ENCODE measurements at places on chromosomes 12 and 14.

DNA sequence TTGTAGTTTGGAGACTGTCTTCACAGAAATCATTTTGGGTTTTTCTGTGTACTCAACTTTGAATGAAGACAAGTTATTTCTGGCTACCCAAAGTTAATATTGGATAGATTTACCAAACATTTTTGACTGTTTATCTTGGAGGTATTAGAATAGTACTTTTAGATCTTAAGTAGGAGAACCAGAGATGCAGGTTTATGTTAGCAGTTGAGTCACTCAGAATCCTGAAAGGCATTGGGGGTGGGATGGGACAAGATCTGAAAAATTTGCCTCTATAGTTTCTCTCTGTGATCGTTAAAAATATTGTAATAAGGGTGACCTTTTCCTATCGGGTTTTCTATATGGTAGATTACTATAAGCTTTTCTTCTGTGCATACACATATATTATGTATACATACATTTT is 112.3 kb downstream of the TTC6 start:
- no peak for DNase-seq

- no peak for DNase-seq
Measured at GRCh38 chr12:27859648-27860047, 79.6 kb upstream of the MANSC4 start.

- no peak for DNase-seq
Measured at GRCh38 chr12:45327823-45328383, 112.0 kb downstream of the ANO6 start.

GRCh38 chr14:43877351-43877960 is 629.6 kb downstream of the FSCB start:
- no peak for DNase-seq

- DNase-seq: peak; percentile 50
Measured at GRCh38 chr14:99221445-99221844, 50.6 kb downstream of the BCL11B start.

DNA sequence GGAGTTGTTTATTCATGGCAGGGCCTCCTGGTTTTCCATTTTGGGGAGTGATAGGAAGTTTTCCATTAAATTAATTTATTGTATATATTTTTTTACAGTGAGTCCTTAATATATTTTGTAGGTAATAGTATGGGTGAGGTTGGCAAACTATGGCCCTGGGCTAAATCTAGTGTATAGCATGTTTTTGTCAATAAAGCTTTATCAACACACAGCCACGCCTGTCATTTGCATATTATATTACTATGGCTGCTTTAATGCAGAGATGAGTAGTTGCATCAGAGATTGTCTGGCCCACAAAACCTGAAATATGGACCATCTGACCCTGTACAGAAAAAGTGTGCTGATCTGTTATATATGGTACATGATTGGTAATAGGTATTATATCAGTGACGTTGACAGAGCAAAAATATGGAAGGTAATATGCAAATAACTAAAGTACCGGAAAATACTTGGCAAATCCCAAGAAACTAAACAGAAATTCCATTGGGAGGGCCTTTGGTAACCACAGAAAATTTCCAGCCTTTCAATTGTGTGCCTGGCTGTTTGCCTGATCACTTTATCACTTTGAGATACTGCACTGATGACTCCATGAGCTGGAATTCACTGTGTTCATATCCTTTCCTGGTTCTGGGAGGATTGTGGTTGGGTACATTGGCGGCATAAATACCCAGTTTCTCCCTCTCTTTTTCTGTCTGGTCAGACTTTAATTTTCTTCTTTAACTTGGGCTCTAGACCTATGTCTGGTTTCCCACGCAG is 61.7 kb upstream of the RFLNA start:
- DNase-seq: no peak

DNA sequence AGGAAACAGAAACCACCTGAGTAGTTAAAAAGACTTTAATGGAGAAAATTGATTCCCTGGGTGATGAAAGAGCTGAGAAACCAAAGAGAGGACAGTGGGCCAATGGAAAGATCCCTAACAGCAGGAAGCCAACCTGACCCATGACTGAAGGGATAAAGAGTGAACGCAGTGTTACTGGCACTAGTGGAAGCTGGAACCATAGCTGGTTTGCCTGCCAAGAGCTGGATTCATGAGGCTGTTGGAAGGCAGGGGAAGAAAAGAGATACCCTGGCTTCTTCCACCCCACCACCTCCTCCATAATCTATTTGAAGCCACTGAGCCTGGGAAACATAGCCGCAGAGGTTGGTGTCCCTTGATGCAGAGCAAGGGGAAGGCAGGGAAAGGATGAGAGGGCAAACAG is 125.5 kb upstream of the PRKD1 start:
- DNase-seq: no peak

DNA sequence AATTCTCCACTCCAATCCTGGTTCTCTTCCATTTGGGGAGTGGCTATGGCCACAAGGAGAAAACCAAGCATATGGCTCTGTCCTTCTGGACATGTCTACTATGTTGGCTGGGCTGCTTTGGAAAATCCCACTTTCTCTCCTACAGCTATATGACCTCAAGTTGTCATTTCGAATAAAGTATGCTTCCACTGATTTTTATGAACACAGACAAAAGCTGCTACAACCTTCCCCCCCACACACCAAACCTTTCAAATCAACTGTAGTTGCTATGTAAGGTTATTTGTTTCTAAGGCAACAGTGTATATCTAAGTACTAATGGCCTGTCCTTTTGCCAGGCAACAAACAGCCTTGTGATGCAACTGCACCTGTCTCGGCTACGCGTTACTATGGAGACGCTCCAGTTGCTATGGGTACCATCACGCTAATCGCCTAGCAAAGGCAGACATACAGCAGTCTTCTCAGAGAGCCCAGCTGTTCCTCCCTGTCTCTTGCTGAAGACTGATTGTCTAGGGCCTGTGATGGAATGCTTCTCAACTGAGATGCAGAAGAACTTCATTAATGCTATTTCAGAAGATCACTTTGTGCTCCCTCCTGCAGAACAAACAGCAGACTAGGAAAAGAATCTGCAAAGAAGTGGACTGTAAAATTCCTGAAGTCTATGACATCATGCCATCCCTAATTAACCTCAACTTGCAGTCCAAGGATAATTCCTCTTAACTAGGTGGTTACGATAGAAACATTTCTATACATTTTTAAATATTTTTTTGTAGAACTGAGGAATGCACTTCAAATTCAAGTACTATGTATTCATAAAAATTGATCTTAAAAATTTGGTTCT is 67.6 kb downstream of the FOXN3 start:
- no peak for DNase-seq

GRCh38 chr12:79206871-79207270 is 342.3 kb downstream of the SYT1 start:
- no peak for DNase-seq

DNA sequence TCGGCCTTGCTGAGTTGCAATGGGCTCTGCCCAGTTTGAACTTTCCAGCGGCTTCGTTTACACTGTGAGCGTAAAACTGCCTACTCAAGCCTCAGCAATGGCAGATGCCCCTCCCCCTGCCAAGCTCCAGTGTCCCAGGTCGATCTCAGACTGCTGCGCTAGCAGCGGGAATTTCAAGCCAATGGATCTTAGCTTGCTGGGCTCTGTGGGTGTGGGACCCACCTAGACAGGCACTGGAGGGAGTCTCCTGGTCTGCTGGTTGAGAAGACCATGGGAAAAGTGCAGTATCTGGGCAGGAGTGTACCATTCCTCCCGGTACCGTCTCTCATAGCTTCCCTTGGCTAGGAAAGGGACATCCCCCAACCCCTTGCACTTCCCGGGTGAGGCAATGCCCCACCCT is 88.2 kb downstream of the KLHL28 start:
- no peak for DNase-seq

GRCh38 chr12:94458877-94459727 is 565 bp downstream of the CEP83 start:
- DNase-seq: no peak

GRCh38 chr14:105059035-105059924 is 6.0 kb downstream of the GPR132 start:
- peak; percentile 77 for DNase-seq

- DNase-seq: no peak
Measured at GRCh38 chr12:116148844-116149243, 128.6 kb downstream of the MED13L start.

GRCh38 chr12:9243999-9244649 is 35.9 kb upstream of the PZP start:
- no peak for DNase-seq

- DNase-seq: no peak
Measured at GRCh38 chr12:45774508-45775162, 45.1 kb downstream of the ARID2 start.

DNA sequence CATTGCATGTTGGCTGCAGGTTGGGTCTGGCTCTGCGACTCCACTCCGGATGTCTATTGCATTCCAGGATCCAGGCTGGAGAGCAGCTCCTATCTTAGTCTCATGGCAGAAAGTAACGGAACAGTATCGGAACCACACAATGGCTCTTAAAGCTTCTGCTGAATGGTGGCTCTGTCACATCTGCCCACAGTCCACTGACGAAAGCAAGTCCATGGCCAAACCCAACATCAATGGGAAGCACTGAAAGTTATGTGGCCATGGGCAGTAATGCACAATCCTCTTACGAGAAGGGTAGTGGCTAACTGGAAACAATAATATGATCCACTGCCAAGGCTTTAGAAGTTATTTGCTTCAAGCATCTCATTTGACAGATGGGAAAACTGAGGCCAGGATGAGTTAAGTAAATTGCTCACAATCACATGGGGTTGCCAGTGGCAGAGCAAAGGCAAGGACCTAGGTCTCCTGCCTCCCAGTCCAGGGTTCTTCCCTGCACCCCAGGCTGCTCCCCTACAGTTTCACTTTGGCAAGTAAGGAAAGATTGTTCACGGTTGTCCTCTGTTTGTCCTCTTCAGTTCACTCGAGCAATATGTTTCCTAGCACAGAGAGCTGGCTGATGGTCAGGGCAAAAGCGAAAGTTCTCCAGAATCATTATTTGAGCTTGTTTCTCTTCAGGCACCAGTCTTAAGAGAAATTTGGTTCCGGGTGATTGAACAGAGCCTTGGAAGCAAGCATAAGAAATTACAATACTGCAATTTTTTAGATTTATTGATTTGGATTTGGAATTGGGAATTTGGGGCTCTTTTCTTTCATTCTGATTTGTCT is 54.2 kb downstream of the CKAP4 start:
- no peak for DNase-seq

DNA sequence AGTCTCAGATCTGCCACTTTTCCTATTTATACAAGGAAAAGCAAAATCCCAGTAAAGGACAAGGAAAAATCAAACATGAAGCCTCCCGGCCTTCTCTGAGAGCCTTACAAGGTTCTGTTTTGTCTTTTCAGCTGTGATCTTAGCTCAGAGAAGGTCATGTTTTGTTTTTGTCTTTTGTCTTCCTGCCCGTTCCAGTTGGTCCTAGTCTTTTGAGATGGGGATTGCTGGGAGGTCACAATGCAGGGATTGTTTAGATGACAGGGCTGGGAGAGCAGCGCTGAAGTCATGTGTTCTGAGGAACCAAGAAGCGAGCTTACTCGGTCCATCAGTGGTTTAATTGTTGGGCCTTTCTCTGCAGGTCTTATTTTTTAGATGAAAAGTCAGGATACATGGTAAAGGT is 6.0 kb downstream of the PLEKHH1 start:
- DNase-seq: no peak

GRCh38 chr12:94697631-94698030 is 47.3 kb upstream of the TMCC3 start:
- no peak for DNase-seq

- DNase-seq: no peak
Measured at GRCh38 chr12:82414926-82415325, 56.6 kb downstream of the METTL25 start.

DNA sequence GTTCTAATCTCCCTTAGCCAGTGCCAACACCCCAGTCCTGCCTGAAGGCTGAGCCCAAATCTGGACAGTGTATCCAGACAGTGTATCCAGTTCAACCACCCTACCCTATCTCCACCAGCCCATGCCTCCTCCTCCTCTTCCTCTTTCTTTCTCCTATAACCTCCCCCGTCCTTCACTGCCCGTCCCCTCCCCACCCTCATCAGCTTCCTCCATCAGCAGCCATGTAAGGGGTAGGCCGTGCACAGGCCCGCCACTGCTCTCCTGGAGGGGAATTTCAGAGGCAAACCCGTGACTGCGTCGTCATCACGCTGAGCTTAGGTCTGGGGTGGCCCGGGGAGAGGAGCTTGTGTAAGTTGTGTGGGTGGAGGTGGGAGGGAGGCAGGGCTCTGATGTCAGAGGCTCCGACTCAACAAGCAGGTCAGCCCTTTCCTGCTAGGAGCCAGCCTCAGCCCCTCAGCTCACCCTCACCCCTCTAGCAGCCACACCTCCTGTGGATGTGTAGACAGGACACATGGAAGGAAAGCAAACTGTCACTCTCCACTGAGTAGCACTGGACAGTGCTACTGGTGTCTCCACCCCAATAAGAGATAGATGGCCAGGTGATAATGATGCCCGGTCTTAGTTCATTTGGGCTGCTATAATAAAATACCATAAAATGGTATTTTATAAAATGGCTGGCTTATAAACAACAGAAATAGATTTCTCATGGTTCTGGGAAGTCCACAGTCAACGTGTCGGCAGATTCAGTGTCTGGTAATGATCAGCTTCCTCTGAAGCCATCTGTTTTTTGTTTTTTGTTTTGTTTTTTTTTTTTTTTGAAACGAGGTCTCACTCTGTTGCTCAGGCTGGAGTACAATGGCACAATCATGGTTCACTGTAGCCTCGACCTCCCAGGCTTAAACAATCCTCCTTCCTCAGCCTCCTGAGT is 50.5 kb downstream of the IRF2BPL start:
- DNase-seq: peak; percentile 71

- no peak for DNase-seq
Measured at GRCh38 chr12:31594681-31595080, 3.7 kb upstream of the DENND5B start.

GRCh38 chr14:54394596-54394995 is 2.2 kb upstream of the CDKN3 start:
- DNase-seq: no peak

DNA sequence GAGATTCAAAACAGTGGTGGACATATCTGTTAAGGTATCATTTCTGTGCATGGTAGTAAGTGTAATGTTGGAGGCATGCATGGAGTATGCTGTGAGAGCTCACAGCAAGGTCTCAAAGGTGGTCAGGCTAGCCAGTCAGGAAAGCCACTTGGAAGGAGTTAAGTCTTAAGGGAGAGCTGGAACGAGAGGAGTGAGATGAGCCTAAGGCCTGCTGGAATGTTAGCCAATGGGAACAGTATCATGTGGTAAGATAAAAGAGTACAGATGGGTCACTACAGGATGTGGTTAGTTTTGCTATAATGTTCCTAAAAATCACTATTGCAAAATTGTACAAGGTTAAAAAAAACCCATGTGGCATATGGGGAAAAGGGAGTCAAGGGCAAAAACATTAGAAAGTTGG is 311.7 kb upstream of the E2F7 start:
- no peak for DNase-seq

Data from activated naive CD4-positive, alpha-beta T cell treated with anti-CD3 and anti-CD28 coated beads, Interleukin-2, amount 50 U/mL, for 72 hours (primary cell).